ENCODE measurements at places on chromosomes 12 and 14. TPM values are rescaled to one million over a fixed set of nuclear protein-coding genes. Genes with fewer than 3 reads are reported as not detected.

Gene CPNE8
- 5.9 TPM for total RNA-seq

Gene TEX22
- 1.4 TPM for total RNA-seq

Gene FBRSL1
- 58.1 TPM for total RNA-seq

Gene KDM2B
- 64.0 TPM for total RNA-seq

Gene FOXN4
- total RNA-seq = not detected

Gene KLRC3
- total RNA-seq = 3.0 TPM

Gene EFS
- not detected for total RNA-seq

DNA sequence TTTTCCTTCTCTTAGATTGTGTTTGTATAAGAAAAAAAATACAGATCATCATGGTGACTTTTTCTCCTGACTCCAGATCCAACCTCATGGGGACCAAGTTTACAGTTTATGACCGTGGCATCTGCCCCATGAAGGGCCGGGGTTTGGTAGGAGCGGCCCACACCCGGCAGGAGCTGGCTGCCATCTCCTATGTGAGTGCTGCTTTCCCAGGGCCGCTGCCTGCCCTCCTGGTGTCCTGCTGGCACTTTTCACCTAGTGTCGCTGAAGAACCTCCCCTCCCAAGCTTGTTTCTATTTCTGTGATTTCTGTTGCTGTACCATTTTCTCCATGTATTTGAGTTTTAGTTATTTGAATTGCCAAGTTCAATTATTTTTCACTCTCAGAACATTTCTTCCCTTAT is 24.8 kb upstream of the TEAD4 start:
- H3K4me3 ChIP-seq = no peak overlapping the region
- H3K27ac ChIP-seq = no peak overlapping the region
- H3K4me1 ChIP-seq = no peaks in the 10 kb centered on the region
- no peaks in the 10 kb centered on the region for H3K27me3 ChIP-seq
- DNase-seq = no peak

DNA sequence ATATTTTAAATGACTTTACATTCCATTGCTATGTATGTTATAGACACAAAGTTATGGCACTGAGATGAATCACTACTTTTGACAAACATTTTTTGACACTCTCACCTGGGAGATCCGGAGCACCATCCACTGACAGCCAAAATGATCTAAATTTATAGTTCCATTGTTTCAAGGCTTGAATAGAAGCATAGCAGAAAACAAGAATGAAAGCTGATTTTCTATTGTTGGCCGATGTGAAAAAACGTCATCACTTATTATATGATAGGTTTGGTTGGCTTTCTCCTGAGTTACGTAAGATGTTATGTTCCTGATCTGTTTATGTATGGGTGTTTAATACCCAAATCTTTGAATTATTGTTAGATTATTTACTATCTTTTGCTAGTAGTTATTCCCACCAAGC is 306.2 kb downstream of the PAWR start:
- no peak for DNase-seq
- no peaks in the 10 kb centered on the region for H3K4me1 ChIP-seq
- no peak overlapping the region for H3K4me3 ChIP-seq
- H3K27me3 ChIP-seq = no peaks in the 10 kb centered on the region
- no peaks in the 10 kb centered on the region for H3K36me3 ChIP-seq

DNA sequence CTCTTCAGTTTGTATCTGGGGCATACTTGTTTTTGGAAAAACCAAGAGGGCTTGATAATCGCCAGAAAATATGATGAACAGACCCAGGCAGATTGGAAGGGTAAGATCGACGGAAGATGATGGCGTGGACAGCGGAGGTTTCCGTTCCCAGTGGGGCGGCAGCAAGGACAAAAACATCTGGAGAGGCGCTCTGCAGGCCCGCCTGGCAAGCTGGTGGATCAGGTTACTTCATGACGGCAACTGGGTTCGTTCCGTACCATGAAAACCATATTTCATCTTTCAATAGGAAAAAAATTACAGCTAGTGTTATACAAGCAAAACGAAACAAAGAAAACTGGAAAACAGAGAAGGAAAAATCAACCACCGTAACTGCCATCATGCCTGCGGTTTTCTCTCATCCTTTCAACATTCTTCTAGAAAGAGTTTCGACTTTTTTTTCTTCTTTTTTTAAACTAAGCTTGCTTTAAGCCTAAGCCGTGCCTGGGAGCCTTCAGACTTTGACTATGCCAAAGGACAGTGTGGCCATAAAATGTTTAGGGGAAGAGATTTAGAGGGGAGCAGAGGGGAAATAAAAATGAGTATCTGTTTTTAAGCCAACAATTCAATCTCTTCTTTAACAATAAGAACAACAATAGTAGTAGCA is 210.5 kb downstream of the FOXN3 start:
- no peak overlapping the region for H3K27ac ChIP-seq
- H3K4me1 ChIP-seq = peaks cover 33% of the 10 kb centered on the region
- DNase-seq = no peak
- H3K36me3 ChIP-seq = no peaks in the 10 kb centered on the region

GRCh38 chr14:69298131-69299071 is 38.4 kb downstream of the GALNT16 start:
- H3K4me1 ChIP-seq = no peaks in the 10 kb centered on the region
- no peaks in the 10 kb centered on the region for H3K36me3 ChIP-seq
- H3K27ac ChIP-seq = no peak overlapping the region
- DNase-seq = no peak
- no peaks in the 10 kb centered on the region for H3K27me3 ChIP-seq

DNA sequence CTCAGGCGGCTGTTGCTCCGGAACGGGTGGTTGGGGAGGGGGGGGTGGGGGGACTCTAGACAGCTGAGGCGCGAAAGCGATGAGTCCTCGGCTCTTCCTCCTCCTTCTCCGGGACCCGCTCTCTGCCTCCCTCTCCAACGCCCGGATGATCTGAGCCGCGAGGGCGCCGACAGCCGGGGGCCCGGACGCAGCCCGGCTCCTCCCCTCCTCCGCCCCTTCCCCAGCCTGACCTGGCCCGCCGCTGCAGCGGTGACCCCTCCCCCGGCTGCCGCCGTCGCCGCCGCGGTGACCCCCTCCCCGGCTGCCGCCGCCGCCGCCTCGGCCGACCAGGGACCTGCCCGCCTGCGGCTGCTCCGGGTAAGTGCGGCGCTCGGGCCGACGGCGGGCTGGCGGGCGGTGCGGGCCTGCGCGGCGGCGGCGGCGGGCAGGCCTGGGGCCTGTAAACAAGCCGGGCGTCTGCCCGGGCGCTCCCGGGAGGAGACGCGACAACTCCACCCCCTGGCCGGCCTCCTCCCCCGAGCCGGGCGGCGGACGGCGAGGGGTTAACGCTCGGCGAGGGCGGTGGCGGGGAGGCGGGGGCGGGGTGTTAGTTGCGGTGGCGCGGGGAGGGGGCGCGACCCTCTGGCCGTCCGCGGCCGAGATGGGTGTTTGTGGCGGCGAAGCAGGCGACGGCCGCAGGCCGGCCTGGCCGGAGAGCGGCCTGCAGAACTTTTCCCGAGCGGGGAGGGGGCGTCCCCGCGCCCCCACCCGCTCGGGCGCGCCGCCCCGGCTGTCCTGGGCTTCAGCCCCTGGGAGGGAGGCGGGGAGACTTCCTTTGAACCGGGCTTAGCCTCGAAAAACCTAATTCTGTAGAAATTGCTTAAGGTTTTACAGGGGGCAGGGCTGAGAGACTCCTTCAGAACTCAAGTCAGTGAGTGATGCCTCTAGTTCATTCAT is 568 bp downstream of the PPM1A start:
- no peaks in the 10 kb centered on the region for H3K36me3 ChIP-seq
- peaks cover 28% of the 10 kb centered on the region for H3K4me1 ChIP-seq
- H3K27ac ChIP-seq = peak overlapping the region; percentile 65
- peak; percentile 75 for DNase-seq

DNA sequence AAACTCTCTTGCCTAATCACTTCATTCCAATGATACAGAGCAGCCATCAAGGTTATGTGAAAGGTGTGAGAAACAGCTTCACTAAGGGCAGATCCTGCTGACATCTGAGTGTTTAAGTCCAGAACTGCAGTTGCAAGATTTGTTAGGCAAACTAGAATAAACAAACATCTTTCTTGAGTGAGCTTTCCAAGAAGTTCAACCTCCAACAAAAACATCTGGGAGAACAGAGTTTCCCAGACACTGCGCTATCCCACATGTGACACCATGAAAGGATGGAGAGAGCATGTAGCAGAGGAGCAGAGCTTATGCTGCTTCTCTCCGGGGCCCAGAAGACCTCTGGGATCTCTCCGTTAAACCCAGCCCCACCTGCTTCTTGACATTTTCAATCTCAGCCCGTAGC is 5.6 kb downstream of the KRT76 start:
- H3K36me3 ChIP-seq = no peaks in the 10 kb centered on the region
- no peaks in the 10 kb centered on the region for H3K27me3 ChIP-seq
- no peak overlapping the region for H3K4me3 ChIP-seq
- DNase-seq = no peak
- H3K4me1 ChIP-seq = no peaks in the 10 kb centered on the region
- no peak overlapping the region for H3K27ac ChIP-seq

DNA sequence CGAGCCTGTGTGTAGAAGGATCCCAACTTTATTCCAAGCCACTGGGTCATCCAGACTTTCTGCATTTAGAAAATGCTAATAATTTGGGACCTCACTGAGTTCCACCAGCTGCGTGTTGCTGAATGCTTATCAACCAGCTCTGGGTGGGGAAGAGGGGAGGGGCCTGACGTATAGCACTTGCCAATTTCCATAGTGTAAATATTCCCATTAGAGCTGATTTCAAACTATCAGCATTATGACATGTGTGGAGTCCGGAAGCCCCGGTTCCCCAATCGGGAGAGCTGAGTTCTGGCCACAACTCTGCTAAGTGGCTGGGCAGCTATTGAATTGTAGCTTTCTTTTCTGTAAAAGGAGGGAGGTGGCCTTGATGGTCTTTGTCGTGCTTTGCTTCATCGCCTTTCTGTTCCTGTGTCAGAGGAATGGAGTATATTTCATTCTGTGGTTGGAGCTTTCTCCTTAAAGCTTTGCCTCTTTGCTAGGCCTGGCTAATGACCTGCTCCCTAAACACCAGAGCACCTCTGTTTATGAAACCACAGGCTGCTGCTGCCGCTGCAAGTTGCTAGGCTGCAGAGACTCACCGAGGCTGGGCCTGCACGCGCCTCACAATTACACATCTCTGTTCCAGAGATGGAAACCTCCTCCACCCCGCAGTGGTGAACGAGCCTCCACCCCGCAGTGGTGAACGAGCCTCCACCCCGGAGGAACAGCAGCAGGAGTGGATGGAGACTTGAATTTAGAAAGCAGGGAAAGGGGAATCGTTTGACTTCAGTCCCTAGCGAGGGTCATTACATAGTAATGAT is 7.7 kb upstream of the BCL7A start:
- no peak for DNase-seq
- H3K27ac ChIP-seq = no peak overlapping the region
- H3K4me3 ChIP-seq = no peak overlapping the region
- H3K4me1 ChIP-seq = no peaks in the 10 kb centered on the region

DNA sequence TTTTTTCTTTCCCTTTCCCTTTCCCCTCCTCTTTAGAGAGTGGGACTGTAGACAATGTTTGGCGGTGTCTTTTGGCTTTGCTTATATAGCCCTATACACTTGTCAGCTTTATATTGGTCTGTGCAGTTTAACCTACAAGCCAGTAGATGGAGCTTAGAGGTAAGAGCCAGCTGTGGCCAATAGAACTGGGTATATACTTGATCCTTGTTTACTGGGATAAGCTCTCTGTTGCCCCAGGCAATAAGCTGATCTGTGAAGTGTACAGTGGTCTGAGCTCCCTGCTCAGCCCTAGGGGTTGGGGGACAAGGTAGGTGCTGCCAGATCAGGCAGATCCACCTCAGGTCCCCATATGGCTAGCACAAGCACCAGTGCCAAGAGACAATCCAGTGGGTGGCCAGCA is 434.1 kb downstream of the NOVA1 start:
- H3K4me1 ChIP-seq = no peaks in the 10 kb centered on the region
- DNase-seq = no peak
- H3K27ac ChIP-seq = no peak overlapping the region
- no peak overlapping the region for H3K4me3 ChIP-seq

- H3K36me3 ChIP-seq = no peaks in the 10 kb centered on the region
- H3K27ac ChIP-seq = peak overlapping the region; percentile 44
- peaks cover 20% of the 10 kb centered on the region for H3K4me1 ChIP-seq
- H3K4me3 ChIP-seq = no peak overlapping the region
Measured at GRCh38 chr12:96434107-96434506, 33.9 kb upstream of the CDK17 start.

GRCh38 chr12:93763746-93764147 is 86.6 kb downstream of the CRADD start:
- peaks cover 27% of the 10 kb centered on the region for H3K4me1 ChIP-seq
- H3K4me3 ChIP-seq = no peak overlapping the region
- no peaks in the 10 kb centered on the region for H3K27me3 ChIP-seq
- no peaks in the 10 kb centered on the region for H3K36me3 ChIP-seq

DNA sequence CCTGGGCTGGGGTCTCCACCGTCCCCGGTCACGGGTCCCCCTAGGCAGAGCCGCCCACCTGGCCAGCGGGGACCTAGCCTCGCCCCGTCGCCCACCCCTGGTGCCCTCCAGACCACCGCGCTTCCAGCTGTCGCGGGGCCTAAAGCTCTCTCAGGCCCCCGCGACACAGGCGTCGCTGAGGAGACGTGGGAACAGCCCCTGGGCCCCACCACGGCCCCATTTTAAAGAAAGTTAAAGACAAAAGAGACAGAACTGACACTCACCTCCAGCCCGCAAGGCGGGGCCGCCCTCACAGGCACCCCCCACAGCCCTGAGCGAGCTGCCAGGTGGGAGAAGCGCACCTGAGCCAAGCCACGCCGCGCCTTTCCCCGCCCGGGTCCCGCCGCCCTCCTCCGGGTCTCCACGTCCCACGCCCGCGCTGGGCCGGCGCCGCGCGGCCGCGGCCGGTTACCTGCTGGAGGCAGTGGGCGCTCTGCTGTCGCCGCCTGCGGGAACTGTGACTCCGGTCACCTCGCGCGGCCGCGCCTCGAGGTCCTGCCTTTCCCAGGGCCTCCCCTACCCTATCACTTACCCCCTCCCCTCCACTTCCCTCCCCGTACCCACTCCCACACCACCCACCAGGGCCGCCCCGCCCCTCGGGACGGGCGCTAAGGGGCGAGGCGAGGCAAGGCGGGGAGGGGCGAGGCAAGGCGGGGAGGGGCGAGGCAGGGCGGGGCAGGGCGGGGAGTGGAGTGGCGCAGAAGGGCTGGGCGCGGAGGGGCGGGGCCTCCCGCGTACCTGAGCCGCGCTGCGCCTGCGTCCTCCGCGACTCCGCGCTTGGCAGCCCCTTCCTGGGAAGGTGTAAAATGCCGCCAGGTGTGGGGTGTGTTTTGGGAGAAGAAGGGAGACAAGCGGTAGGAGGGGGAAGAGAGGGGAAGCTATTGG is 31.2 kb downstream of the TC2N start:
- H3K36me3 ChIP-seq = peaks cover 16% of the 10 kb centered on the region
- peak overlapping the region; percentile 21 for H3K27ac ChIP-seq

DNA sequence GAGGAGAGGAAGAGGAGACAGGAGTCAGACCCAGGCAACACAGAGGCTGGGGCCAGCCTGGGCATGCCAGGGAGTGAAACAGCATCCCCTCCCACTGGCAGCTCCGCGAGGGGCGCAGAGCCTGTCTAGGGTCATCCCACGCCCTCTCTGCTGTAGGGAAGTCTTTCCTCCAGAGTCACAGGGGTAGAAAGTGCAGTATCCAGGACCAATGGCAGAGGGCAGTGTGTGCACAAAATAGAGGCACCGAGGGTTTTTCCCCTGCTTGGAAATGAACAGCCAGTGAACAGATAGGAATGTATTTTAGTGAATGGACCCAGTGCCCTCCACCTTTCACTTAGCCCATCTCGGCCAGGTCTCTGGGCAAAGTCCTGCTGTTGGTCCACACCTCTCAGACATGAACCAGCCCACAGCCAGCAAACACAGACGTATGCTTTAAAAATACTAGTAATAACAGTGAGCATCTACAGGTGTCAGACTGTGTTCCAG is 9.4 kb upstream of the KRT74 start:
- no peak overlapping the region for H3K4me3 ChIP-seq
- DNase-seq = peak; percentile 54
- no peaks in the 10 kb centered on the region for H3K27me3 ChIP-seq
- peaks cover 54% of the 10 kb centered on the region for H3K4me1 ChIP-seq
- no peak overlapping the region for H3K27ac ChIP-seq

- H3K4me1 ChIP-seq = peaks cover 15% of the 10 kb centered on the region
- H3K36me3 ChIP-seq = no peaks in the 10 kb centered on the region
- H3K4me3 ChIP-seq = no peak overlapping the region
Measured at GRCh38 chr12:108649126-108649525, 15.4 kb upstream of the SELPLG start.
